ENCODE measurements at places on chromosomes 13 and 19. TPM values are rescaled to one million over a fixed set of nuclear protein-coding genes. Genes with fewer than 3 reads are reported as not detected.

ZNF90 gene
- total RNA-seq = 11.8 TPM

- ATAC-seq = no peak
Observed at GRCh38 chr13:42740753-42741152, 40.6 kb upstream of the FAM216B start.

CGB5 gene
- not detected for total RNA-seq

RPL18 gene
- 2,369 TPM for total RNA-seq

CEACAM5 gene
- total RNA-seq = not detected

- ATAC-seq = no peak
Observed at GRCh38 chr19:18465214-18465963, 27.5 kb upstream of the ISYNA1 start.

- ATAC-seq = no peak
Observed at GRCh38 chr13:36163809-36164308, 32.7 kb upstream of the DCLK1 start.

DNA sequence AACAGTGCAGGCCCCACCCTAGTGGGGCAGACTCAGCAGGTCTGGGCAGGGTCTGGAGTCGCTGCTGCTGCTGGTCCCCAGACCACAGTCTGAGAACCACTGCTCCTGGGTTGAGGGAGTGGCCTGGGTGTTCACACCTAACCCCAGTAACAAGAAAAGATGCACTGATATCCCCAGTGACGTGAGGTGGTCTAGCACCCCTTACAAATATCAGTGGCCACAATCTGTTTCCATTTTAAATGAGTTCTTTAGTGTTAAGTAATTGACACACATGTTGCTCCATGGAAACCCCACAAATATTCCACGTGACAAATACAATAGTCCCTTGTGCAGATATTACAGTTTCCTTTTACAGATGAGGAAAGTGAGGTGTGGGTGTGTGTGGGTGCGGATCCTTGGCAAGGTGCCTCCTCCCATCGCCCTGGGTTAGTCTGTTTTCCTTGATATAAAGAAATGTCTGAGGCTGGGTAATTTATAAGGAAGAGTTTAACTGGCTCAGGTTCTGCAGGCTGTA, 96.3 kb upstream of the GPR183 start:
- ATAC-seq = peak; percentile 14
